ENCODE measurements at places on chromosomes 11 and 22.

GRCh38 chr11:12288931-12289666, 88.3 kb upstream of the PARVA start:
- no peak for DNase-seq

GRCh38 chr11:119639642-119640205, 89.3 kb downstream of the NECTIN1 start:
- no peak for DNase-seq

- DNase-seq = no peak
Measured at GRCh38 chr11:128146926-128147605, 440.3 kb downstream of the ETS1 start.

DNA sequence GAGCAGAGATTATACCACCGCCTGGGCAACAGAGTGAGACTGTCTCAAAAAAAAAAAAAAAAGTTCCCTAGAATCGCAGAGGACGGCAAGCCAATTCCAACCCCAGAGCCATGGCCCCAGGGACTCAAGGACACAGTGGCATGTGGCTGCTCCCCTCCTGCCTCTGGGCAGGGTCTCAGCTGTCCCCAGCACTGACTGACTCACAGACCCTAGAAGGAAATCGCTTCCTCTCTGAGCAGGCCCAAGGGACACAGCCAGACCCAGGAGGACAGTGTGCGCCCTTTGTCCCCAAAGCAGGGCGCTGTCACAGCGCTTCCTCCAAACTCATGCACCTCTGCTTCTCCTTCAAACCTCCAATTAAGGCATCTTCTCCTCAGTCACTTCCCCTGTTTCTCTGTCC, 2.3 kb downstream of the PACSIN3 start:
- DNase-seq = no peak

DNA sequence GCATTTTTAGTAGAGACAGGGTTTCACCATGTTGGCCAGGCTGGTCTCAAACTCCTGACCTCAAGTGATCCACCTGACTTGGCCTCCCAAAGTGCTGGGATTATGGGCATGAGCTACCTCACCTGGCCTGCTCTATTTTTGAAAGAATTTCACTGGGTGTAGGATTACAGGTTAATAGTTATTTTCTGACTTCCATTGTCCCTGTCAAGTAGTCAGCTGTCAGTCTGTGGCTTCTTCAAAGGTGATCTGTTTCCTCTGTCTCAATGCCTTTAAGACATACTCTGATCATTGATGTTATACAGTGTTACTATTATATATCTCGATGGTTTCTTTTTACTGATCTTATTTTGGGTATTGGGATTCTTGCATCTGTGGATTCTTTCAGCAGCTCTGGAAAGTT, 10.1 kb upstream of the EXT2 start:
- DNase-seq = no peak

DNA sequence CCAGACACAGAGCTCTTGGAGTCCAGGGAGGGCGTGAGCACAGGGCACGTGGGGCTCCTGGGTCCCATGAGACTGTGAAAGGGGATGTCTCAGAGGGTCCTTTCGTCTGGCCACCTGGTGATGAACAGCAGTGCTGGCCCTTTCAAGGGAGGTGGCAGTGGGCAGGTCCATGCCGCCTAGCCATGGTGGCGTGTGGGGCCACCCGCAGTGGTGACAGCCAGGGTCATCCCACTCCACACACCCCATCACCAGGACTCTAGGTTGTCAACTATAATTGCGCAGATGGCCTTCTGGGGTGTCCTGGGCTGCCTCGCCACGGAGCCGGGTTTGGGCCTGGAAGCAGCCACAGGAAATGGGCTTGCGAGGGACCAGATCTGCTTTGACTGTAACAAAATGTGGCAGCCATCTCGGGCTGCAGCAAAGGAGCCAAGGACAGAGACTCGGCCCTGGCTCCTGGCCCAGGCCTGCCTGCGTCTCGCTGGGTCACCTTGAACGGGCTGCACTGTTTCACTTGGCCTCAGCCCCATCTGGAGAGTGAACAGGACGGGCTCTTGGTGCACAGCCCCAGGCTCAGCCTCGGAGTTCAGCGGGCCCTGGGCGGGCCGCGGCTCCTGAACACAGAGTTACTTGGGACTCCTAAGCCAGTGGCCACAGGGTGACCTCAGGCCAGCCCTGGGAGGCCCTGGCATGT, 1350.5 kb downstream of the BRD1 start:
- no peak for DNase-seq

- no peak for DNase-seq
Measured at GRCh38 chr22:19962909-19963806, 21.5 kb upstream of the TXNRD2 start.

DNA sequence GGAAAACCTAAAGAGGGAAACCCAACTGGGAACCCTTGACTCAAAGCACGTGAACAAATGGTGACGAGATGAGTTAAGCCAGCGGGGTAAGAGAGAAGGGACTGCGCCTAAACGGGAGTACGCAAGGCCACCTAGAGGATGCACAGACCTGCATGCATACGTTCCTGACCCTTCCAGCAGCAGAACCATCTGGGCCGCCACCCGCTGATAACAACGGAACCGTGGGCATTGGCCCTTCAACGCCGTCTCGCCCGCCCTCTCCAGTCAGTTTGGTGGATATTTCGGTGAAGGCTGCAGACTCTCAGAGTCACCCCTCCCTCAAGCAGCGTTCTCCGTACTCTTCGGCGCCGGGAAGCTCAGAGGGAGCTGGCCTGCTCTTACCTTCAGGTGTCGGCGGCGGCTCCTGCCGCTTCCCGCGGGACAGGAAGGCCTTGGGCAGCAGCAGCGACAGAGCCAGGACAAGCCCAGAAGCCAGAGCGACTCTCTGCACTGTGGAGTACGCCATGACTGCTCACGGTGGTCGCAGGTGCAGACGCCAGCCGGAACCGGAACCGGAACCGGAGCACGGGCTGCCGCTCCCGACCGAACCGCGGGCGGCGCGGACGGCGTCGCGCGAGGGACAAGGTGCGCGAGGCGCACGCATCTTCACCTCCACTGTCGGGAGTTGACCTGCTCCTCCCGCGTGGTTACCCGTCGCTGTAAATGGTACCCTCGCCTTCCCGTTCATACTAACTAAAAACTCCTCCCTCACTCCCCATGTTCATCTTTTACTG, at the start of gene RIC3:
TSS of gene RIC3 (minus strand) at position 541 of the 773 bp plus-strand sequence. CDS start at position 505, 36 bp downstream.
- peak; percentile 74 for DNase-seq

GRCh38 chr11:112963368-112963955, 2.2 kb downstream of the NCAM1 start:
- DNase-seq = peak; percentile 42

GRCh38 chr22:39214383-39215069, 30.3 kb downstream of the PDGFB start:
- DNase-seq = no peak

- DNase-seq = no peak
Measured at GRCh38 chr22:43289976-43290721, 53.0 kb downstream of the SCUBE1 start.

DNA sequence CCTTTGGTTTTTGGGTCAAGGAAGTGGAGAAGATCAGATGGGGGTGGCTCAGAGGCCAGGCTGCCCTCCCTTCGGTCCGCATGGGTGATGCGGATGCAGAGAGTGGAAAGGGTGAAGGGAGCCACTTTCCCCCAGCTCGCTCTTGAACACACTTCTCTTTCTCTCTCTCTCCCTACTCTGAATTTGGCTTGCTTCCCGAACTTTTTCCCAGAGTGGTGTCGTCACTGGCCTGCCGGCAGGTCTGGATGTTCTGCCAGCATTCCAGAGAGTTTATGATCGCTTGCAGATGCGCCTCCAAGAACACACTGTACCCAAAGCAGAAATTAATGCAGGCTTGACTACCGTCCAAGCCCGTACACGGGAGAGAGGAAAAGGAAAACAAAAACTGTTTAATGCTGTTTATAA, 103.2 kb downstream of the ZBTB16 start:
- no peak for DNase-seq

DNA sequence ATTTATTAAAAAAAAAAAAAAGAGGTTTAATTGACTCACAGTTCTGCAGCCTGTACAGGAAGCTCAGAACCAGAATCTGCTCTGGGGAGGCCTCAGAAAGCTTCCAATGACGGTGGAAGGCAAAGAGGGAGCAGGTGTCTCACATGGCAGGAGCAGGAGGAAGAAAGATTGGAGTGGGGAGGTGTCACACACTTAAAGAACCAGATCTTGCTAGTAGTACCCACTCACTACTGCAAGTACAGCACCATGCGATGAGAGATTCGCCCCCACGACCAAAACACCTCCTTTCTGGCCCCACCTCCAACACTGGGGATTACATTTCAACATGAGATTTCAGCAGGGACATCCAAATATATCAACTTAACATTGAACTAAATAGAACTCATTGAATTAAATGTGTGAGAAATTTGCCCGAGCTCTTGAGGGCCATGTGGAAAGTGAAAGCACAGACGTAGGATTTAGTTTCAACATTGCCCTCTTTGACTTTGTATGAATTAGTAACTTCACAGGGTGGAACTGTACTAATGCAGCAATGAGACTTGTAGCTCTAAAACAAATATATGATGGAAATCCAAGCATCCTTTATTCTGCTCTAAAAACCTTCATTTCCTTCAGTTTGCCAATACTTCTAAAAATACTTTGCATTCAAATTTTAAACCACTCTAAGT, 628.2 kb downstream of the FAM181B start:
- no peak for DNase-seq

GRCh38 chr11:69295995-69296889, 2.3 kb downstream of the MYEOV start:
- no peak for DNase-seq

GRCh38 chr11:111001081-111001430, 244.5 kb upstream of the POU2AF2 start:
- no peak for DNase-seq

DNA sequence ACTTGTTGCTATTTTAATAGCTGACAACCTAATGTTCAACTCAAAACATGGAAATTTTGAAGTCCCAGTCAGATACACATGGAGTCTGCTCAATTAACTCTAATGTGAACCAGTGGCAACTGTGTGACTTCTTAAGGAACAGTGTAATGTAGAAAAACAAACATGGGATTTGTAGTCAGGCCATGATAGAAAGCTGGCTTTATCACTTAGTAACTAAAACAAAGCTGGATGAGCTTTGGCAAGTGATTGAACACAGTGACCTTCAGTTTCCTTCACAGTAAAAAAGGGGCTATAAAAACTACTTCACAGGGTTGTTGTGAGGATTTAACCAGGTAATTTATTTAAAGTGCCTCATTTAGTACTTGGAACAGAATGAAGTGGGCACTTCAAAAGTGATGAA, 62.6 kb downstream of the PRCP start:
- no peak for DNase-seq

DNA sequence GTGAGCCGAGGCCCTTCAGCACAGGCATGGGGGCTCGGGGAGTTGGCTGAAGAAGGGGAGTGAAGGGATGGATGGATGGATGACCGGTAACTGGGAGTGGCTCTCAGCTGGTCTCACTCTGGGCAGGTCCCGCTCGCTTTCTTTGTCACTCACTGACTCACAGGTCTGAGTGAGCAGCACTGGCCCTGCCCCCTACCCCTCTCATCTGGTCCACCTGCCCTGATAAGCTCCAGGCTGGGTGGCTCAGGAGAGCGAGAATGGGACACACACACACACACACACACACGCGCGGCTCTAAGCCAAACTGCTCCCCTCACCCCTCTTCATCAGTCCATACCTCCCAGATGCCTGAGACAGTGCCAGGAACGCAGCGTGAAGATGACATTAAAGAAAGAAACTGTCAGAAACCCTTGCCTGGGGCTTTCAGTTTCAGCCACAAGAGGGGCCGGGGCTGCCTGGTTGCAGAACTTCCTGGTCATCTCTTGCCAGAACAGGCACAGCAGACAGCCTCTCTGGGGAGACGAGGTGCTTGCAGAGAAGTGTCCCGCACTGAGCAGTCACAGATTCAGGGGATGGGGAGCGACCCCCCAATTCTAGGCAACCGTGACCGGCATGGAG, 16.5 kb upstream of the SHISAL1 start:
- no peak for DNase-seq

GRCh38 chr22:17213976-17214375, 5.3 kb downstream of the ADA2 start:
- DNase-seq = no peak

GRCh38 chr11:72224564-72225410, at the start of gene INPPL1:
Gene INPPL1 (plus strand): TSS chr11:72224767. CDS start chr11:72224985, 218 bp downstream.
- DNase-seq = no peak

DNA sequence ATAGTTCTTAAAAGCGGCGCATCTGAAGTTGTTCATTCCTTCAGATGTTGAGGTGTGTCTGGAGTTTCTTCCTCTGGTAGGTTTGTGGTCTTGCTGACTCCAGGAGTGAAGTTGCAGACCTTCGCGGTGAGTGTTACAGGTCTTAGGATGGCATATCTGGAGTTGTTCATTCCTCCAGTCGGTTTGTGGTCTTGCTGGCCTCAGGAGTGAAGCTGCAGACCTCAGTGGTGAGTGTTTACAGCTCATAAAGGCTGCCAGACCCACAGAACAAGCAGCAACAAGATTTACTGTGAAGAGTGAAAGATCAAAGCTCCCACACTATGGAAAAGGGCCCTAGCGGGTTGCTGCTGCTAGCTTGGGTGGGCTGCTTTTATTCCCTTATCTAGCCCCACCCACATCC, 201.7 kb upstream of the PDGFD start:
- DNase-seq = no peak

DNA sequence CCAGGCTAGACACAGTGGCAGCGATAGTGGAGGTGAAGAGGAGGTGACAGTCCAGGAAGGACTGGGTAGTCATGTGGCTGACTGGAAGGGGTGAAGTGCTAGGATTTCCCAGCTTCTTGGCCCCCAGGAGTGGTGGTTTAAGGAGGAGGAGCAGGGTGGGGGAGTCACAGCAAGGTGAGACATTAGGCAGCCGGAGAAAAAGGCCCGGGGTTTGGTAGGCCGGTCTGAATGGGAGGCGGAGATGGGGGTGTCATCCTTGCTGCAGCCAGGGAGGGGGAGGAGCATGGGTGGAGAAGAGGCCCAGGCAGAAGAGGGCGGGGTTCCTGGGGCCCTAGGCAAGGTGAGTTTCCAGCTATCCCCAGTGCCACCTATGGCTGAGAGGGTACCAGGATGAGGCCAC, 6.1 kb downstream of the SIPA1 start:
- no peak for DNase-seq

DNA sequence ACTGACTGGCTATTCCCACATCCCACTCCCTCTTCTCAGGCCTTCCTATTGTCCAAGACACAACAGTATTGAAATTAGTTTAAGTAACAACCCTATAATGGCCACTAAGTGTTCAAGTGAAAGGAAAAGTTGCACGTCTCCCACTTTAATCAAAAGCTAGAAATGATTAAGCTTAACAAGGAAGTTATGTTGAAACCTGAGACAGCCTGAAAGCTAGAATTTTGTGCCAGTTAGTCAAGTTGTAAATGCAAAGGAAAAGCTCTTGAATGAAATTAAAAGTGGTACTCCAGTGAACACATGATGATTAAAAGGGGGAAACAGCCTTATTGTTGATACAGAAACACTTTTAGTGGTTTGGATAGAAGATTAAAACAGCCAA, 332.7 kb downstream of the CASP12 start:
- DNase-seq = no peak

- DNase-seq = no peak
Measured at GRCh38 chr11:16359369-16359768, 3.0 kb upstream of the SOX6 start.

GRCh38 chr22:38325587-38325986, 8.4 kb upstream of the CSNK1E start:
- no peak for DNase-seq

GRCh38 chr11:27427183-27427980, 45.2 kb downstream of the LGR4 start:
- no peak for DNase-seq
